Neural progenitor cell (in vitro differentiated cells): ENCODE measurements at places on chromosomes 3 and 15. TPM values are rescaled to one million over a fixed set of nuclear protein-coding genes. Genes with fewer than 3 reads are reported as not detected.
A peak's percentile ranks its signal among the peaks of the same experiment; 100 is the strongest.

DNA sequence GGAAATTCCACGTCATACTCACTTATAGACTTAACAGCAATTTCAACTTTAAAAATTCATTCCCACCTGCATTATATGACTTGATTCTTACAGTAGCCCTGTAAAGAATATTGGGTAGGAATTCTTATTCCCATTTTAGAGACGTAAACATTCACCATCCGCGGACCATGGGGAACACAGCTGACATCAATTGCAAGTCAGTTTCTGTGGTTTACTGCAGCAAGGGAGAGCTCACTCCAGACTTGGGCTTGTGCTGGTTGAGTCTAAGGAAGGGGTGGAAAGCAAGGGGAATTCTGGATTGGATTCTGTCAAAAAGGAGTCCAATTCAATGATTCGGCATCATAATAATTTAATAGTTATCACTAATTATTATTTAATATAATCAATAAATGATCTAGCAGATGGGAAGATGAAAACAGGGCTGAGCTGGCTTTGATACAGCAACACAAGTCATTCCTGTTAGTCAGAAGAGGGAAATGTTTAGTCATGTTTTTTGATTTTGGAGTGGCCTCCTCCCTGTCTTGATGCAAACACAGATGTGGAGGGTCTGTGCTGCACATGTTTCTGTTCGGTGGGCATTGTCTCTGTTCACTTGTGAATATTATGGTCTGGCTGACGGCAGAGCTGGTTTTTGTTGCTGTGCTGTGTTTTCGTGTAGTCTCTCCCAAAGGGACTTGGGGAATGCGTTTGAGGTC, 9.7 kb downstream of the LIPC start:
- H3K36me3 ChIP-seq = no peaks in the 10 kb centered on the region
- no peaks in the 10 kb centered on the region for H3K27me3 ChIP-seq
- H3K4me3 ChIP-seq = no peak overlapping the region
- DNase-seq = no peak

The CTNNB1 gene
- 566 and 688 TPM in 2 replicates for total RNA-seq

DNA sequence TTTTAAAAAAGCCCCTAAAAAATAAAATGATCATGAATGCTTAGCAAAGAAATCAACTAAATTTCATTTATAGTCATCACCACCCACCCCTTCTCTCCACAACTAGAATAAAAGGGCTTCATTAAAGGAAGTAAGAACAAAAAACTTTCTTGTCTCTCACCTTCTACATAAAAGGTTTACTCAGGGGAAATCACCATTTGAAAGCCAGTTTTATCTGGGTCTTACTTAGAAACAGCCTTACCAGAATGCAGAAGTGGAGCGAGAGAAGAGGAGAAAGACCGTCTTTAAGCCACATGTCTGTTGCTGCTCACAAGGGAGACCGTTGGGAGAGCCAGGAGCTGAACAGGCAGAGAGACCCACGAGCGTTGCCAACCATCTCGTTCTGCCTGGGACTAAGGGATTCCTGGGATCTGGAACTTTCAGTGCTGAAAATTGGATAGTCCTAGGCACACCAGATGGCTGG, 350.1 kb upstream of the PROK2 start:
- H3K27me3 ChIP-seq = no peaks in the 10 kb centered on the region
- no peaks in the 10 kb centered on the region for H3K4me1 ChIP-seq
- no peak for DNase-seq
- H3K4me3 ChIP-seq = no peak overlapping the region
- no peak overlapping the region for H3K27ac ChIP-seq

DNA sequence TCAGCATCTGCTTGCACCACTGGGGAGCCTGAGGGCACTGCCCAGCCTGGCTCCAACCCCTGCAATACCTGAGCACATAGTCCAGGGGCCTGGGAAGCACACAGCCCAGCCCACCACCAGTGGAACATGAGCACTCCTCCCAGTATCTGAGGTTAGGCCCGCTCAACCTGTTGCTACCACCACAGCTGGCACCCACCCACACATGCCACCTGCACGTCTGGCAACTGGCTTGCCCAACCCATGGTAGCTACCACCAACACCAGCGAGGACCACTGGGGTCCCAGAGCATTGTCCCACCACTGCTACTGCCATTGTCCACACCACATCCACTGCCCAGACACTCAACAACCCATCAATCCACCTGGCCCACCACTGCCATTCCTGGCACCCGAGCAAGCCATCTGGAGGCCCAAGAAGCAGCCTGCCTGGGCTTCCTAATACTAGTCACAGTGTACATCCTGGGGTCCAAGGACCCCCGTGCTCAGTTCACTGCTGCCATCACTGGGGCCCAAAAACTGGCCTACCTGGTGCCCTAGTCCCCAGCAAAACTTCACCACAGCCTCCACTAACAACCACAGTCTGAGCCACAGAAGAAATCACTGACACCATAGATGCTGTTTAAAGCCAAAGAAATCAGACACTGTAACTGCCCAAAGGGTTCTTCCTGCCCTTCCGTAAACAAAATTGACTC, 62.1 kb upstream of the TBC1D23 start:
- no peaks in the 10 kb centered on the region for H3K4me1 ChIP-seq
- H3K27me3 ChIP-seq = no peaks in the 10 kb centered on the region

DNA sequence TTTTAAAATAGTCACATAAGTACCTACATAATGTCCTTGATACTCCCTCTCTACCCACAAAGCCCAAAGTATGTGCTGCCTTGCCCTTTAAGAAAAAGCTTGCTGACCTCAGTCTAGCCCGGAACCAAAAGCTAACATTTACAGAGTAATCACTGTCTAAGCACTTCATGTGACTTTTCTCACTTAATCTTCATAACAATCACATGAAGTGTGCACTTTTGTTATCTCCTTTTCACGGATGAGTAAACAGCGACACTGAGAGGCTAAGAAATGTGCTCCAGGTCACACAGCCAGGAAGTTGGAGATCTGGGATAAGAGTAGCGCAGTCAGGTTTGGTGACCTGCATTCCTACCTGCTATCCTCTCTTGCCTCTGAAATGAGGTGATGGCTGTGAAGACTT, 194.0 kb downstream of the ITPR1 start:
- H3K27me3 ChIP-seq = no peaks in the 10 kb centered on the region
- H3K27ac ChIP-seq = no peak overlapping the region
- peak; percentile 6 for DNase-seq
- H3K4me1 ChIP-seq = no peaks in the 10 kb centered on the region

DNA sequence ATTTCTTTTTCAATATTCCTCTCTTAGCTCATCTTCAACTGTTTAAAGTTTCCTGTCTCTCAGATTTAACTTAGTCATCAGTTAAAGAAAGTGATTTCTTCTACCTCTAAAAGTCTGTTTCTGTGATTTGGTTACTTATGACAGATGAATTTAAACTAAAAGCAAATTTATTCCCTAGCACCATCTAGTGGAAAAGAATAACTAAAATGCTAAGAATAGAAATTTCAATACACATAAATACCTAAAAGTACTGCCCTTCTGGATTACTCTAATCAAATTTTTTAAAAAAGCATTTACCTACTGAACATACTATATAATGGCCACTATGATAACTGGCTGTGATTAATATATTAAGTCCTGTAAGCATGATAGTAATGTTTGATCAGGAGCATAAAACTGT, 14.0 kb upstream of the ZCWPW2 start:
- H3K36me3 ChIP-seq = peaks cover 11% of the 10 kb centered on the region
- H3K4me3 ChIP-seq = no peak overlapping the region
- no peak for DNase-seq
- H3K4me1 ChIP-seq = no peaks in the 10 kb centered on the region

The RAB8B gene
- 61.3 and 107 TPM in 2 replicates for total RNA-seq

DNA sequence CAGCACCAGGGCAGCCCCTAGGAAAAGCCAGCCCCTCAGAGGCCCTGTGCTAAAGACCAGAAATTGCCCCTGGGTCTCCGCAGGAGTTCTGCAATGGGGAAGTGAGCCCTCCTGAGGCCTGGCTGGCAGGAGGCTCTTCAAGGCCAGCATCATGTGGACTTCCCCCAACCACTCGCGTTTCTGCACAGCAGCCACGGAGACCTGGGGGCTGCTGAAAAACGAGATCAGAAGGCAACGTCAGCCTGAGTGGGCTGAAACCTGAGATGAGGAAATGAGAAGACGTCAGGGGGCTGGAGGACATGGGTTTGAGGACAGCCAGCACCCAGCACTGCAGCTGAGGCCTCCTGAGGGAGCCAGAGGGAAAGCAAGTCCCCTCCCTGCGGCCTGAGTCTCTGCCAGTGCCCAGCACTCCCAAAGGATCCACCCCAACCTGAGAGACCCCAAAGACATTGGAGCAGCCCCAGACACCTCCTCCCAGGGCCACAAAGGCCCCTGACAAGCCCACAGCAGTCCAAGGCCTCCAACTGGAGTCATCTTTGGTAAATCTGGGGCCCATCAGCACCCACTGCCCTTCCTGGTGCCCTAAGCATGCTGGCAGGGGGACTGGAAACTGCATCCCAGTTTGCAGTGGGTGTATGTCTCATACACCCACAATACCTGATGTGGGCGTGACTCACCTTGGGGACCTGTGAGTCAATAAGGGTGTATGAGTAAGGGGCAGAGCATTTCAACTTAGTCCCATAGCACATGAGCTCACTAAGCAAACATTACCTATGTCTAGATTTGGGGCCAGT, 29.2 kb upstream of the CYP11A1 start:
- no peaks in the 10 kb centered on the region for H3K36me3 ChIP-seq
- no peaks in the 10 kb centered on the region for H3K4me1 ChIP-seq
- no peak for DNase-seq
- H3K4me3 ChIP-seq = no peak overlapping the region

The CYP8B1 gene
- not detected in 2 replicates for total RNA-seq

DNA sequence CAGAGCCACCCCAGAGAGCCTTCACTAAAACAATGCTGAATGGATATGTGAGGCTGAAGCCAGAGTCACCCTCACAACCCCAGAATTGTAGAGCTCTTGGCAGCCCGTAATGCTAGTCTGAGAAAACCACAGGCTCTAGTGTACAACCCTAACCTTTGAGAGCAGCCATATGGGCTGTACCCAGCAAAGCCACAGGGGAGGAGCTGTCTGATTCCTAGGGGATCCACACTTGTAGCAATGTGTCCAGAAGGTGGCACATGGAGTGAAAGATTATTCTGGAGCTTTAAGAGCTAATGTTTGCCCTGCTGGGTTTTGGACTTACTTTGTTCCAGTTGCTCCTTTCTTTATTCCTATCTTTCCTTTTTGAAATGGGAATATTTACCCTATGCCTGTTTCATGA, 626.8 kb downstream of the GRM7 start:
- no peak overlapping the region for H3K4me3 ChIP-seq
- no peaks in the 10 kb centered on the region for H3K27me3 ChIP-seq
- no peaks in the 10 kb centered on the region for H3K36me3 ChIP-seq
- no peak overlapping the region for H3K27ac ChIP-seq
- no peak for DNase-seq

GRCh38 chr15:57485869-57486268, 105.8 kb upstream of the MYZAP start:
- no peaks in the 10 kb centered on the region for H3K4me1 ChIP-seq
- H3K36me3 ChIP-seq = no peaks in the 10 kb centered on the region
- no peak for DNase-seq
- no peaks in the 10 kb centered on the region for H3K27me3 ChIP-seq
- H3K27ac ChIP-seq = no peak overlapping the region

The UROC1 gene
- total RNA-seq = not detected in 2 replicates

GRCh38 chr3:76638006-76638405, 401.9 kb upstream of the ROBO2 start:
- no peak for DNase-seq
- no peaks in the 10 kb centered on the region for H3K4me1 ChIP-seq
- no peak overlapping the region for H3K4me3 ChIP-seq
- H3K27ac ChIP-seq = no peak overlapping the region
- H3K27me3 ChIP-seq = no peaks in the 10 kb centered on the region
- H3K36me3 ChIP-seq = no peaks in the 10 kb centered on the region

- no peaks in the 10 kb centered on the region for H3K36me3 ChIP-seq
- no peak overlapping the region for H3K27ac ChIP-seq
- no peaks in the 10 kb centered on the region for H3K27me3 ChIP-seq
- no peak for DNase-seq
- H3K4me1 ChIP-seq = no peaks in the 10 kb centered on the region
Observed at GRCh38 chr3:14235003-14235911, 56.6 kb downstream of the LSM3 start.

- H3K36me3 ChIP-seq = no peaks in the 10 kb centered on the region
- H3K27ac ChIP-seq = no peak overlapping the region
- no peak for DNase-seq
- H3K27me3 ChIP-seq = peaks cover 18% of the 10 kb centered on the region
Observed at GRCh38 chr3:118000219-118000618, 1034.4 kb downstream of the IGSF11 start.

DNA sequence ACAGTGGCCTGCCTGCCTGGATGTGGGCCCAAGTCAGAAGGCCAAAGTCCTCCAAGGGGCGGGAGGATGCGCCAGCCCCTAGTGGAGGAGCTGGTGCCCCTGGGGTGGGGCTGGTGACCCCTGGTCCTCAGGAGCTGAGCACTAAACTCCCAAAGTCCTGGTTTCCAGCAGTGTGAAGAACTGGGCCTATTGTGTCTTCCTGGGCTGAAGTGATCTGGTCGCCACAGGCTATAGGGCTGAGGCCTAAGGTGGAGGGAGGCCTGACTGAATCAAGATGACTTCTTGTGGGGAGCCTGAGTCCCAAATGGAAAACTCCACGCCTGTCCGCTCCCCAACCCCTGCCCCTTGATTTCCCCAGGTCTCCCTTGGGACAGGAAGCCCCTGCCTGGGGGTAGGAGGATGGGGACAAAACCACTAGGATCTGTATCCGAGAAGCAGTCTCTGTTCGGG, 753 bp upstream of the FES start:
- DNase-seq = no peak
- peak overlapping the region; percentile 29 for H3K4me3 ChIP-seq
- no peak overlapping the region for H3K27ac ChIP-seq
- peaks cover 13% of the 10 kb centered on the region for H3K4me1 ChIP-seq
- no peaks in the 10 kb centered on the region for H3K27me3 ChIP-seq
- no peaks in the 10 kb centered on the region for H3K36me3 ChIP-seq

The ACP3 gene
- not detected in 2 replicates for total RNA-seq

The MAN2C1 gene
- 76.8 and 164 TPM in 2 replicates for total RNA-seq

The SPINK8 gene
- total RNA-seq = not detected in 2 replicates

The MFAP1 gene
- 42.4 and 47.3 TPM in 2 replicates for total RNA-seq

GRCh38 chr15:90765966-90766365, 48.8 kb downstream of the BLM start:
- no peak for DNase-seq
- no peak overlapping the region for H3K4me3 ChIP-seq
- no peak overlapping the region for H3K27ac ChIP-seq
- no peaks in the 10 kb centered on the region for H3K36me3 ChIP-seq
- H3K4me1 ChIP-seq = no peaks in the 10 kb centered on the region
- no peaks in the 10 kb centered on the region for H3K27me3 ChIP-seq

- H3K4me3 ChIP-seq = no peak overlapping the region
- peaks cover 48% of the 10 kb centered on the region for H3K4me1 ChIP-seq
- no peak for DNase-seq
- no peaks in the 10 kb centered on the region for H3K27me3 ChIP-seq
- H3K27ac ChIP-seq = no peak overlapping the region
Observed at GRCh38 chr3:130901463-130902204, 7.8 kb downstream of the ATP2C1 start.

The CLRN1 gene
- not detected in 2 replicates for total RNA-seq

The HHATL gene
- not detected in 2 replicates for total RNA-seq

The CCDC80 gene
- 14.7 and 21.5 TPM in 2 replicates for total RNA-seq

- H3K27me3 ChIP-seq = no peaks in the 10 kb centered on the region
- H3K36me3 ChIP-seq = peaks cover 39% of the 10 kb centered on the region
- DNase-seq = no peak
- H3K4me3 ChIP-seq = no peak overlapping the region
- H3K4me1 ChIP-seq = no peaks in the 10 kb centered on the region
Observed at GRCh38 chr15:41367418-41367817, 34.7 kb downstream of the NUSAP1 start.
